ENCODE measurements at places on chromosomes 7 and 10.

GRCh38 chr10:70131560-70131937, 1.1 kb downstream of the AIFM2 start:
- no peak for DNase-seq

DNA sequence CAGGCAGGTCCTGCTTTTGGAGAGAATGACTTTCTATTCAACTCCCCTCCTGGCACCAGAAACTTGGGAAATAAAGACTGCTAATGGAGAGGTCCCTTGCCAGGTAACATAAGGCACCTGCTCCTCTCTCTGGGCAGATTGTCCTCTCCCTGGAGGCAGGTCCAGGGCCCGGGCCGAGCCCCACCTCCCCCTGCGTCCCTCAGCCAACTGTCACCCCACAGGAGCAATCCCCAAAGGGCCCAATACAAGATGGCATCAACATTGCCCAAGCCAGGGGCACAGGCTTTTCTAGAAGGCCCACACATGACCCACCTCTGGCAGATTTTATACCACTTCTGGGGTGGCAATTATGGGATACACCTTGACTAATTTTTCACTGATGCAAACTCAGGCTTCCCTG, 145.2 kb downstream of the HERPUD2 start:
- DNase-seq = no peak

DNA sequence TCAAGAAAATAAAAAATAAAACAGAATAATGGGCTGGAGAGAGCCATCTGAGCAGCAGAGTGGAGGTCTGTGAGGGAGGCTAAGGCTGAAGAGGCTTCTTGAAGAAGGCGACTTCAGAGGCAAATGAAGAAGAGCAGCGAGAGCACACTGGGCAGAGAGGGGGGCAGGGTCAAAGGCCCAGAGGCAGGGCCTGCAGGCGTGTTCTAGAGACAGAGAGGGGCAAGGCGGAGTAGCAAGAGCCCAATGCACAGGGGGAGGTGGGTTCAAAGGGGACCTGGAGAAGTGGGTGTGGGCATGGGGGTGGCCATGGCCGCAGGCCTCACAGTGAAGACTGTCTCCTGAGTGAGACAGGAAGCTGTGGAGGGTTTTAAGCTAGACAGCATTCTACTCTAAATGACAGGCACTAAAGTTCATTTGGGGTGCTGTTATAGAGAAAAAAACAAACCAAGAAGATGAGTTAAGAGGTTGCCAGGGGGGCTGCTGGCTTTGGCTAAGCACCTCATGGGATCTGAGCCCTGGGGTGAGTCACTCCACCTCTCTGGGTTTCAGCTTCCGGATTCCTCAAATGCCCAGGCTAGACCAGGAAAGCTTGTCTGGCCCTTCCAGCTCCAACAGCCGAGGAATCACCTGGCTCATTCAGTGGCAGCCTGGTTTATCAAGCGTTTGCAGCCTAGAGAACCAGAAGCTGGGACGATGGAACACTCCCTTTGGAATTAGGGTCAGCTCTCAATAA, 81.7 kb downstream of the DLG5 start:
- no peak for DNase-seq

DNA sequence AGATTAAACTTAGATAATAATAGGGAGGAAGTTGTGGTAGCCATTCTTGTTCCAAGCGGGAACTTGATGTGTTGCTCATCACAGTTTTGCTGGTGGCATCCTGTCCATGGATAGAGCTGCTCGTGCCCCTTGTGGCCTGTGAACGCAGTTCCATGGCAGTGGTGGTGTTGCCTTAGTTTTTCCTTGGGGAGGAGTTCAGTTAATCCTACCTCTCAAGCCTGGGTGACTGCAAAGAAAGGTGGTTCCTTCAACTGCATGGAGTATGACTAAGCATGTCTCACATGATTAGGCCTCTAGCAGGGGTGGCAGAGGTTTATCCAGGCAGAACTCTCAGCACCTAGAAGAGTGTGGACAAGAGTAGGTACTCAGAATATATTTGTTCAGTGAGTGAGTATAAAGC, 99.7 kb downstream of the MAPK8 start:
- peak; percentile 12 for DNase-seq

- DNase-seq = peak; percentile 7
These were observed 52.3 kb downstream of the HECW1 start for GRCh38 chr7:43164757-43165156.

GRCh38 chr7:16791071-16791470, 13.7 kb downstream of the AGR2 start:
- DNase-seq = no peak
